ENCODE measurements at places on chromosomes 2 and 18.
A peak's percentile ranks its signal among the peaks of the same experiment; 100 is the strongest.

DNA sequence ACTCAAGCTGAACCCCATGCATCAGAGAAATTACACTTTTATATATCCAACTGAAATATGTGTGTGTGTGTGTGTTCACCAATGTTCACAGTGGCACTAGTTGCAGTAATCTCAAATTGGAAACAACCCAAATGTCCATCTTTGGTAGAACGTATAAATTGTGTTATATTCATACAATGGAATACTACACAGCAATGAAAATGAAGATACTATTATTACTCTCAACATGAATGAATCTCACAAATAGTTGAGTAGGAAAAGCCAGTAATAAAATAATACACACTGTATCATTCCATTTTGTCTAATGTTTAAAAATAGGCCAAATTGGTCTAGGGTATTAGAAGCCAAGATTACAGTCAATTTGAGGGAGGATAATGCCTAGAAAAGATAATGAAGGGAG is 48.0 kb upstream of the NFE2L2 start:
- no peak for DNase-seq

GRCh38 chr2:127324635-127325034 is 30.7 kb upstream of the ERCC3 start:
- peak; percentile 27 for DNase-seq

DNA sequence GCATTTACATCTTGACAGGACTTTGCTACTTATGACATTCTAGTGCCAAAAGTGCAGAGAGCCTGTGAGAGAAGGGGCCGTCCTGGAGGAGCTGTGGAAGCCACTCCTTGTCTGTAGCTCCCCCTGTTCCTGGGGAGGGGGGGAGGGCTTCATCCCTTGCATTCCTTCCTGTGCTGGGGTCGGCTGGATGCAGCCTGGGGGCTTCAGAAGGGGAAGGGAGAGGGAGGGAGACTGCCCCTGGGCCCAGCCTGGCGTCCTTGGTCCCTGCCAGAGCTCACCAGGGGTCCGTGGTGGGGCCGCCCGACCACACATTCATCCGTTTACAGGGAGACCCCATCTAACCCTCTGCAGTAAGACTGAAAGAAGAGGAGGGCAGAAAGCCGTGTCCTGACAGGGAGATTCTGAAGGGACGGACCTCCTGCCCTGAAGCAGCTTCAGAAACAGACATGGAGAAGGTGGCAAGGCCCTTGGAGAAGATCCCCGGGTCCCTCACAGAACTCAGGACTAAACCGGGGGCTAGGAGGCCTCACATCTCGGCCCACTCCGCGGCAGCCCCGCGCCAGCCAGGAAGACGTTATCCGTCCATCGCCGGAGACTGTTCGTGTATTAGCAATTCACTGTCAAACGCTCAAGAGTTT is 258.3 kb upstream of the SALL3 start:
- no peak for DNase-seq

GRCh38 chr2:23019476-23019875 is 365.5 kb upstream of the KLHL29 start:
- DNase-seq, result no peak

DNA sequence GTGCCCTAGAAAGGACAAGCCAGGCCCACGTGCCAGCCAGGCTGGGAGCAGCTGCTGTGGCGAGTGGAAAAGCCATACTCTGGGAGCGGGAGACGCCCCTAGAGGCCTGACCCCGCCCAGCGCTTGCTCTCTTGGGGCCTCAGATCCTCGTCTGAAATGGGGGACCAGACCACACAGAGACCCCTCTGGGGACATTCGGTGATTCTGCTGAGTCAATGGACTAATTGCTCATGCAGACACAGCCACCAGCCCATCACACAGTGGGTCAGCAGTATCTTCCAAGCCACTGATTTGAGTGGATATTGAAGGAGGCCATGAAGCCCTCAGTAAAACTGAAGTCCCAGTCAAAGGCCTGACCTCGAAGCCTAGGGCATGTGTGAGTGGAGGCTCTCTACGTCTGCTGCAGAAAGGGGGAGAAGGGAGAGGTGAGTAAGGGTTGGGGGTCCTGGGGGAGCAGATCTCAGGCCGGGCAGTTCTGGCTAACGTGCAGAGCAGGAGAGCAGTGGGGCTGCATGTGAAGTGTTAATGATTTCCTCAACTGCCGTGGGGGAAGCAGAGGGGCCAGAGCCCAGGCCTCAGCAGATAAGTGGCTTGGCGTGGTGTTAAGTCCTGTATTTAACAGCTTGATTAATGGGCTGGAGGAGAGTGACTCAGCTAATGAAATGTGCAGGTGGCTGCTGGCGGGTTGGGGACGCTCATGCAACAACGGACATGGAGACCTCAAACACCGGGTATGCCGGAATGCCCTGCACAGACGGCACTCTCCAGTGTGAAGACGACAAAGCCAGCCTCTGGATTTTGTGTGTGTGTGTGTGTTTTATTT is 104.4 kb upstream of the TWIST2 start:
- DNase-seq, result no peak

- no peak for DNase-seq
These were observed 17.7 kb downstream of the PAX8 start for GRCh38 chr2:113260991-113261390.

DNA sequence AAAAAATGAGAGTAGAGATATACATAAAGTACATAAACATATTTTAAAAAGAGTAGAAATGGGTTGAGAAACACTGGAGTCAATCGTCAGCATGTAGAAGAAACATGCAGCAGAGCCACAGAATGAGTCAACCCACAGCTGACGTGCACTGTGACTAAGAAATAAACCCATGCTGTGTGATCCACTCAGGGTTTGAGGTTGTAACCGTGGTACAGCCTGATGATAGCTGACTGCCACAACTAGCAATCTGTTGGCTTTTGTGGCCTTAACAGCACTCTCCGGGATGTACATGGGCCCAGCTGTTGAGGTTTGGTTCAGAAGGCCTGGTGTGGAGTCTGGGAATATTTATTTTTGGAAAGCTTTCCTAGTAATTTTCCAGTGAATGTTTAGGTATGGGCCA is 554.4 kb upstream of the MEX3C start:
- no peak for DNase-seq

GRCh38 chr2:196335221-196335634 is 163.8 kb upstream of the STK17B start:
- no peak for DNase-seq

- DNase-seq, result no peak
These were observed 1204.0 kb downstream of the DSC3 start for GRCh38 chr18:29838556-29838955.

DNA sequence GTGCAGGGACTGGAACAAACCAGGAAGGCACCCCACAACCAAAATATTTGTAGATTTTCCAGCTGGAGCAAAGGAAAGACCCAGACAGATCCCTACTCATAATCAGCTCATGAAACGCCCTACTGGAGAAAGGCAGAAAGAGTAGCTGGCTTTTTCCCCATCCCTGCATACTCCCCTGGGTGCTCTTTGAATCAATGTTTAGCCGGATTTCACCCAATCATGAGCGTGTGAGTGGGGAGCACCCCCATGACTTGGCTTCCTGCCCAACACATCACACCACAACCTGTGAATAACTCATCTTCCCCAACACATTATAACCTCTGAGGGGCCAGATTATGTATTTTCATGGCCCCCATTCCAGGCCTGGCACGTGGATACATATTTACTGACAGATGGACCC is 35.1 kb upstream of the SLC14A1 start:
- no peak for DNase-seq

- DNase-seq, result no peak
These were observed 1075.4 kb upstream of the ZEB2 start for GRCh38 chr2:145595296-145595695.

DNA sequence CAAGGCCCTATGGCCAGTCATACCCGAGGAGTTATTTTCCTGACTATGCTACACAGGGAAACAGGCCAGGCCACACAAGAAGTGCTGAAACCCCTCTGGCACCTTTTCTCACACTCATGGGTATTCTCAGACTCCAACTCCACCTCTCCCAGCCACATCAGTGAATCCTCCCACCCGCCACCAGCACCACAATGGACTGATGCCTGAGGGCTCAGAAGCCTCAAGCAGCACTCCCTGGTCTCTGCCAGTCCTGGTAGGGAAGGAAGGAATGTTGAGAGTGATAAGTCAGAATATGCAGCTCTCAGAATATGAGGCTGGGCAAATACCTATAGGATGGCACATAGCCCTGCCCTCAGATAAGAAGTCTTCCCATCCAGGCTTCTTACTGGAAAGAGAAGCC is 391.1 kb downstream of the ALK start:
- DNase-seq, result no peak

DNA sequence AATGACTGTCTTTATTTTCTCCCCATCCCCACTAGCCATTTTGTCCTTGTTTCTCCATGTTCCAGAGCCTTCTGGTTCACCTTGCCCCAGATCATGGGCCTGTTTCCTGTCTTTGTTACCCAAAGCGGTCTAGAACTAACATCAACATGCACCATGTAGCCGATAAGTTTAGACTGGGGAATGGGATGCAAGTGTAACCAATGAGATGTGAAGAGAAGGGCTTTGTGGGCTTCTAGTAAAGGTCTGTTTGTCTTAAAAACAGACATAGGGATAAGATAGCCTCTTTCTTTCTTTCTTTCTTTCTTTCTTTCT is 25.7 kb downstream of the INPP5D start:
- DNase-seq, result no peak

DNA sequence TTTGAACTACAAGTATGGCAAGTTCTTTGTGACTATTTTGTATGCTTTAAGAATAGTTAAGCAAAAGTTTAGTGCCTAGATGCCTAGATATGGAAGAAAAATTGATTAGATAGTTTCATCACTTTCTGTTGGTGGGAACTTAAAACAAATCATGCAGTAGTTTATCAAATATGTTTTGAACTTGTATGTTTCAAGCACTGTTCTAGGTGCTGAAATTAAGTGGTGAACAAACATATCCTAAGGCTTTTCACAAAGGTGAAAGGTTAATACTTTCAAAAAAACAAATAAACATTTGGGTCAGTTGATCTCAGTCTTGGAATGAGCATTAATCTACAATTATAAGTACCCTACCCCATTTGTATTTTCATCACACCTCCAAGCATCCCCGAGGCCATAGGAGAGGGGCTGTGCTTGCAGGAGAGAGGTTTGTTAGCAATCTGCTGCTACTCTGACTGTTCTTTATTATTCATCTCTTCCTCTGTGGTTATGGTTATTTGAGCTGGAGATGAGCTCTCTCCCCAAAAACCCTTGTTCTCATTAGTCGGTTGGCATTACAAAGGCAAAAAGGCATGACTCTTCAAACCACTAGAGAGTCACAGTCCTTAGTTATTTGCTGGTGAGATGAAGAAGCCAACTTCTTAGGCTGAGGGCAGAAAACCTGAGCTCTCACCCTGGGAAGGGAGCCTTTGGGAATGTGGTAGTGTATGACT is 103.9 kb upstream of the FHL2 start:
- DNase-seq, result no peak

GRCh38 chr2:152815634-152816257 is 97.3 kb downstream of the ARL6IP6 start:
- no peak for DNase-seq

DNA sequence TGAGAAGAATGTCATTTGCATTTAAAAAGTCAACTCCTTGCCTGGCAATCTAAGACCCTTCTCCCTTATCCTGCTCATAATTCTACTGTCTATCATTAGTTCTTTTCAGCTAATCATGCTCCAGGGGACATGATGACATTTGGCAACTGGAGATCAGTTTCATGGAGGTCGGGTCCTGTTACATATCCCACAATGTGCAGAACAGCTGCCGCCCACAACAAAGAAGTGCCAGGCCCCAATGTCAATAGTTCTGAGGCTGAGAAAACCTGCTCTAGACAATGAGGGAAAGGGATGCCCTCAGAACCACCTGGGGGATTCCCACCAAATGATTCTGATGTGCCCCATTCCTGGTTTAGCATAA is 53.4 kb upstream of the IL1RL1 start:
- no peak for DNase-seq

GRCh38 chr18:32427084-32427900 is 43.4 kb downstream of the GAREM1 start:
- DNase-seq, result no peak

GRCh38 chr2:29742656-29743055 is 178.7 kb downstream of the ALK start:
- no peak for DNase-seq

GRCh38 chr2:129929321-129930290 is 49.9 kb upstream of the RAB6C start:
- DNase-seq, result no peak

DNA sequence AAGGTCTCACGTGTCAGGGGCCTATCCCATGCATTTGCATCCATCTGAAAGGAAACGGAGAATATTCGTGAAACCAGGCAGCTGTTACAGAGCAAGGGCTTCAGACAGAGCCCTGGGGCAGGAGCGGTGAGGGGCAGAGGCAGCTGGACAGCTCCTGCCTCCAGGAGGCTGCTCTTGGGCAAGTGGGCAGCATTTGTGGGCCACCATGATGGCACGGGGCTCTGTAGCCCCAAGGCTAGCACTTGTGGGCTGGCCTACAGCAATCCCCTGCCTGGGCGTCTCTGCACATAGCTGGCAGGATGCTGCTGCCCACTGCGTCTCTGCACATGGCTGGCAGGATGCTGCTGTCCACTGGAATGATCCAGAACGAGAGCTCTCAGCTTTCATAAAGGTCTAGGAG is 52.8 kb upstream of the PTMA start:
- DNase-seq, result no peak

DNA sequence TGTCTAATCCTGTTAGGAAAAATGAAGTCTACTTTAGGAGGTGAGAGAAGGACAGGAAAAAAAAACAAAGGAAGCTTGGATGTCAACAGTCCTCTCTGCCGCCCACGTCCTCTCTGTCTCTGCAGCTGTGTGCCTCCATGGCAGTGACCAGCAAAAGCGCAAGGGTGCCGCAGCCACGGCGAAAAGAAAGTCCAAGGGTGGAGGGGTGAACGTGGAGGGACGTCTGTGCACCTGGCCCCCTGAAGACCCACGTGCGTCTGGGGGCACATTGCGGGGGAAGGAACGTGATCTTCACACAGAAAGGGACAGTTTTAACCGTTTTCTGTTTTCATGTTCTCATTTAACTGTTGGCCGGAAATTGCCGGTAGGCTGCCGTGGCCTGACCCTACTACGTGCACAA is 152.7 kb downstream of the MBP start:
- no peak for DNase-seq

GRCh38 chr2:121520641-121520994 is 10.1 kb upstream of the RNU4ATAC start:
- no peak for DNase-seq
